ENCODE measurements at places on chromosomes 16 and 17. TPM values are rescaled to one million over a fixed set of nuclear protein-coding genes. Genes with fewer than 3 reads are reported as not detected.

Gene MYH13
- not detected for total RNA-seq

Gene SPN
- not detected for total RNA-seq

Gene RNF43
- total RNA-seq = not detected

Gene HBA1
- not detected for total RNA-seq

Gene PRSS36
- not detected for total RNA-seq

Gene KRTAP2-1
- not detected for total RNA-seq

Gene SRCIN1
- 0.35 TPM for total RNA-seq

DNA sequence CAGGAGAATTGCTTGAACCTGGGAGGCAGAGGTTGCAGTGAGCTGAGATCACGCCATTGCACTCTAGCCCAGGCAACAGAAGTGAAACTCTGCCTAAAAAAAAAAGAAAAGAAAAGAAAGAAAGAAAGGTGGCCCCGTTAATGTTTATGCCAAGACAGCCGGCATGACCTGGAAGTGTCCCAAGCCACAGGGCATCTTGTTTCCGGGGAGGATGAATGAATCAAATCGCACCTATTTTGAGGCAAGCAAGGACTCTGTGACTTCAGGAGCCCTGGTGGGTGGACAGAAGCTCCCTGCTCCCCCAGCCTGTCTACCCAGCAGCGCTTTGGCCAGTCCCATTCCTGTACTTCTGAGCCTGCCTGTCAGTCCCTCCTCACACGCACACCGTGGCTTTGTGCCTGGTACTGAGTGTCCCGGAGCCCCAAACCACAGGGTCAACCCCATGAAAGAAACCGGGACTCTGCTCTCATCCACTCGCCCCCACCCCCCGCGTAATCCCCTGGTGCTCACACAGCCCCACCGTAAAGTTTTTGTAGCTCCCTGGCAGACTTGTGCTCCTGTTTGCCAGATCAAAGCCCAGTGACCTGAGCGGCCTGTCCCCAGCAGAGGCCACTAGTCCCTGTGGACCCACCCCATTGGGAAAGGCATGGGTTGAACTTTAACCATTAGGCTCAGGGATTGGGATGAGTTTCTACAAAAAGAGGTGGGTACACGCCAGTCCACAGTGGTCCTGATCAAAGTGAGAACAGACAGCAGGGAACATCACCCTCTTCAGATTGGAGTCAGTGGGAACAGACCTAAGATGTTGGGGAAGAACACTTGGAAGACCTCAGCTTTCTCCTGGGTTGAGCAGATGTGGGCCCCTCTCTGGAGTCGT, 19.3 kb downstream of the CD2BP2 start:
- H3K4me1 ChIP-seq = peaks cover 2% of the 10 kb centered on the region
- DNase-seq = no peak
- peak overlapping the region; percentile 23 for H3K4me3 ChIP-seq
- H3K27me3 ChIP-seq = no peaks in the 10 kb centered on the region
- no peaks in the 10 kb centered on the region for H3K36me3 ChIP-seq

- H3K27ac ChIP-seq = peak overlapping the region; percentile 53
- DNase-seq = no peak
- H3K4me3 ChIP-seq = no peak overlapping the region
- H3K27me3 ChIP-seq = no peaks in the 10 kb centered on the region
These were observed 11.8 kb downstream of the SREBF1 start for GRCh38 chr17:17824783-17825614.

DNA sequence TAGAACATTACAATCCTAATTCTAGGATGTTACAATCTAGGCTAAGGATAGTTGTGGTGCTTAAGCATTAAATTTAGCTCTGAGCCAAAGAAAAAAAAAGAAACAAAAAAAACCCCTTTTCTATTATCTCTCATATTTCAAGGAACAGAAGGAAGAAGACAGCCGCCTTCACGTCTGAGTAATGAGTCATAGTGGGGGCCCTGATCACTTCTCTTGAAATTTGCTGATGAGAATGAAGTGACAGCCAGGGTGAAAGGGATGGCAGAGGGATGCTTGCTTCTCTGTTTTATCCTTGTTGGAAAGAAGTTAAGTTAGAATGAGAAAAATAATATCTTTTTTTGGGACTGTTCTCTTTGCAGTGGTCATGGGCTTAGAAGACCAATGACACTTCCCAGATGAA, 82.6 kb upstream of the MPHOSPH6 start:
- DNase-seq = no peak
- no peak overlapping the region for H3K27ac ChIP-seq
- peaks cover 8% of the 10 kb centered on the region for H3K27me3 ChIP-seq

DNA sequence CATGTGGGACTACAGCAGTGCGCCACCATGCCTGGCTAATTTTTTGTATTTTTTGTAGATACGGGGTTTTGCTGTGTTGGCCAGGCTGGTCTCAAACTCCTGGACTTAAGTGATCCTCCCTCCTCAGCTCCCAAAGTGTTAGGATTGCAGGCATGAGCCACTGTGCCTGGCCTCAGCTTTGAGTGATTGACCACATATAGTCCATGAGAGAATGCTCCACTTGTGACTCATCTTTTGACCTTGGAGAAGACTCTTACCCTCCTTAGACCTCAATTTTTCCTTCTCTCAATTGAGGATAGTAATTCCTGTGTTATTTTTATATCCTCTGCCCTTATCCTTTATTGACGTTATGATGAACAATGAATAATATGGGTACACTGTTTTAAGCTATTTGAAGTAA, 30.9 kb upstream of the DUSP14 start:
- no peaks in the 10 kb centered on the region for H3K36me3 ChIP-seq
- no peak overlapping the region for H3K27ac ChIP-seq
- DNase-seq = no peak

DNA sequence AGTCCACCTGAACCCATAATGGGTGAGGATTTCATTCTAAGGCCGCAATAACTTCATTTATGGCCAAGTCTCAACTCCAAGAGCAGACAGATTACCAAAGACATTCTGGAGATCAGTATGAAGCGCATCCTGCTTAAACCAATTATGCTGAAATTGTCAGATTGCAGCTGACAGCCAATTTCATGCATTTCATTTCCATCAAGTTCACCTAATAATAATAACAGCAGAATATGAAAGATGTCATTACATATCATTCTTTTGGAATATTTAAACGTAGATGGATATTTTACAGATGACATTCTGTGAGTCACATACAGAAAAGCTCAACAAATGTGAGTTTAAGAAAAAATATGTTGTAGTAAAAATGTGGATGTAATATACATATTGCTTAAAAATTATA, 54.9 kb upstream of the NACA2 start:
- H3K27ac ChIP-seq = no peak overlapping the region
- no peaks in the 10 kb centered on the region for H3K4me1 ChIP-seq
- DNase-seq = no peak
- no peak overlapping the region for H3K4me3 ChIP-seq
- no peaks in the 10 kb centered on the region for H3K36me3 ChIP-seq

GRCh38 chr16:69927056-69927757, 23.9 kb upstream of the CLEC18A start:
- no peak overlapping the region for H3K4me3 ChIP-seq
- H3K36me3 ChIP-seq = peaks cover 6% of the 10 kb centered on the region
- H3K27ac ChIP-seq = no peak overlapping the region
- peaks cover 8% of the 10 kb centered on the region for H3K4me1 ChIP-seq
- H3K27me3 ChIP-seq = no peaks in the 10 kb centered on the region

GRCh38 chr17:43823350-43824084, 9.4 kb downstream of the MPP3 start:
- no peaks in the 10 kb centered on the region for H3K4me1 ChIP-seq
- no peak overlapping the region for H3K4me3 ChIP-seq
- H3K27me3 ChIP-seq = no peaks in the 10 kb centered on the region
- no peak for DNase-seq

All from endothelial cell of umbilical vein (primary cell).